ENCODE measurements at places on chromosomes 12 and 14. TPM values are rescaled to one million over a fixed set of nuclear protein-coding genes. Genes with fewer than 3 reads are reported as not detected.

DNA sequence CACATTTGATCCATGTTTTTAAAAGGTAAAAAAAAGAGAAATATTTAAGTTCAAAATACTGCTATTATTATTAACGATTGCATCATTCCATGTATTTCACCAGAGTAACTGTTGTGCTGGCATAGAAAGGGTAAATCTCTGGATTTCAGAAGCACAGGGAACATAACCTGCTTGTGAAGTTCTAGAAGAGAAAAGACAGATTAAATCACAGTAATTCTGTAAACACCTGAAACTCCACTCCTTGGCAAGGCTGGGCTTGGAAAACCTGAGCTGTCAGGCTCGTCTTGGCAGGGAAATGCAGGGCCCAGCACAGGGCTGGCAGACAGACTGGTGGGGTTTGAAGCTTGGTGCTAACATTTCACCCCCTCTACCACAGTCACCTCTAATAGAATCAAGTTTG lies 35.1 kb downstream of the SVOP start:
- no peak for DNase-seq

GRCh38 chr12:67413577-67413976 lies 144.4 kb downstream of the CAND1 start:
- DNase-seq: no peak

GNS gene
- 126 TPM for total RNA-seq

KLRC3 gene
- total RNA-seq: not detected
